ENCODE measurements at places on chromosomes 7 and 10. TPM values are rescaled to one million over a fixed set of nuclear protein-coding genes. Genes with fewer than 3 reads are reported as not detected.
A peak's percentile ranks its signal among the peaks of the same experiment; 100 is the strongest.

- H3K4me1 ChIP-seq: peaks cover 9% of the 10 kb centered on the region
- no peaks in the 10 kb centered on the region for H3K27me3 ChIP-seq
- H3K36me3 ChIP-seq: peaks cover 2% of the 10 kb centered on the region
- peak within 1 kb of the TSS; percentile 88 for H3K27ac ChIP-seq
- peak within 1 kb of the TSS; percentile 87 for H3K4me3 ChIP-seq
Observed at GRCh38 chr7:155003092-155003375, at the start of gene PAXIP1. PAXIP1 (minus strand) TSS chr7:155003124; CDS start chr7:155002929, 195 bp downstream.

DNA sequence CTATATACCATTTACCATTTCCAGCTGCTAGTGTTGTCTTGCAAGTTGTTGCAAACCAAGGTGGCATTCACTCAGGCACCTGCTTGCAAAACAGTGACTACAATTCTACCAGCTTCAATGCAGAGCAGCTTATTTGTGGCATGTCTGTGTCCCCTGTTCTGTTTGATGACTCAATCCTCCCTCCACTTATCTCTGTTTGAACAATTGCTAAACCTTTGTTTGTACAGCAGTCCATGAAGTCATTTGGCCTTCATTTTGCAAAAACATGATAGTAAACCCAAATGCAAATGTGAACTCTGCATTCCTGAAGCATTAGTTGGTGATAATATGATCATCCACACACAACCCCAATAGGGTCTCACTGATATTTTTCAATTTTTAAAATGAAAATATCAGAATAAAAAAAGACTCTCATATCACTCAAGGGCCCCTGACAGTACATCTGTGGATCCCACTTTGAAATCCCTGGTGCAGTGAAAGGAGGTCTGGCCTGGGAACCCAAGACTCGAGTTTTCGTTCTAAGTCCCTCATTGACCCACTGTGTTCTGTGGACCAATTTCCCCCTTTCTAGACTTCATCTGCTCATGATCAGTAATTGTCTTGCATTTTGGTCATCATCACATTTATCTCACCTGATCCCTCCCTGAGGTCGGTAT lies 425.4 kb downstream of the RPS24 start:
- H3K27me3 ChIP-seq: no peaks in the 10 kb centered on the region
- H3K4me3 ChIP-seq: no peak overlapping the region
- peak; percentile 85 for DNase-seq

GRCh38 chr7:137142376-137142775 lies 201.2 kb downstream of the PTN start:
- DNase-seq: no peak
- no peak overlapping the region for H3K4me3 ChIP-seq
- no peaks in the 10 kb centered on the region for H3K27me3 ChIP-seq
- no peak overlapping the region for H3K27ac ChIP-seq

- peaks cover 2% of the 10 kb centered on the region for H3K27me3 ChIP-seq
- no peak for DNase-seq
- no peaks in the 10 kb centered on the region for H3K4me1 ChIP-seq
Observed at GRCh38 chr7:37344886-37345579, 103.6 kb downstream of the ELMO1 start.

GRCh38 chr10:129637846-129638245 lies 170.8 kb downstream of the MGMT start:
- H3K27me3 ChIP-seq: no peaks in the 10 kb centered on the region
- H3K36me3 ChIP-seq: no peaks in the 10 kb centered on the region

DNA sequence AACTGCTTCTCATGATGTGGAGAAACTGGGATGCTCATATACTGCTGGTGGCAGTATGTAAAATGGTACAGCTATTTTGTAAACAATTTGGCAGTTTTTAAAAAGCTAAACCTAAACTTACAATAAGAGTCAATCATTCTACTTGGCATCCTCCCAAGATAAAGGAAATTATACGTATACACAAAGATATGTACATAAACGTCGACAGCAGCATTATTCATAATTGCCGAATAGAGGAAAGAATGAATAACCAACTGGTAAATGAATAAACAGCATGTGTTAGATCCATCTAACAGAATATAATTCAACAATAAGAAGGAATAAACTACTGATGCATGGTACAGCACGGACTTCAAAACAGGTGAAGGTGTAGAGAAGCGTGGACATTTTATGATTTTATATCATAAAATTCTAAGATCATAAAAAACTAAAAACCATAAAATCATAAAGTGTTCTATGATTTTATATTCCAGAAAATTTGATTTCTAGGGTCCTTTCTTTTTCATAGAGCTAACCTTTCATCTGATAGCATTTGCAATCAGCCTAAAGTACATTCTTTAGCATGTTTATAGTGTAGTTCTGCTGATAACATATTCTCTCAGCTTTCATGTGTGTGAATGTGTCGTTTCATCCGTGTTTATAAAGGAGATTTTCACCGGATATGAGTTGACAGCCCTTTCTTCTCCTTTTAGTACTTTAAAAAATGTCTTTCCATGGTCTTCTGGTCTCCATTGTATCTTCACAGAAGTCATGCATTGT lies 261.5 kb downstream of the DIP2C start:
- DNase-seq: no peak
- no peak overlapping the region for H3K27ac ChIP-seq
- H3K4me3 ChIP-seq: no peak overlapping the region
- H3K4me1 ChIP-seq: no peaks in the 10 kb centered on the region
- H3K36me3 ChIP-seq: no peaks in the 10 kb centered on the region

ANLN gene
- total RNA-seq: 238 TPM
